ENCODE measurements at places on chromosomes 4 and X. TPM values are rescaled to one million over a fixed set of nuclear protein-coding genes. Genes with fewer than 3 reads are reported as not detected.

GRCh38 chr4:14399848-14400247, 602.4 kb upstream of the CPEB2 start:
- DNase-seq: no peak

DNA sequence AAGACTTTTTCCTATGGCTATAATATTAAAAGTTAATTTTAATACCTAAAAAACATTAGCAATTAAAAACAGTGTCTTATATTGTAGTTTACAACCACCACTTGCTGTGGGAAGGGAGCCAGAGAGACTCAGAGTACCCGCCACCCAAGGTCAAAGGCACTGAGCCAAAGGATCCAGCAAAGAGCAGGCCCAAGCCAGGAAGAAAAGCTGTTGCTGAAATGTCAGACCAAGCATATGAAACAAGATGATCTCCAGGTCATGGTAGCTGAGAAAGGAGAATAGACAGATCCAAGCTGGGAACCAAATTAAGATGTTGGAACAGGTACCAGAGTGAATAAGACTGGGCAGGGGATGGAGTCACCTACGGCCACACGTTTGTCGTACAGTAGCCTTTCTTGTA, 18.8 kb upstream of the ATOH1 start:
- no peak for DNase-seq

The BEND2 gene
- total RNA-seq: not detected

DNA sequence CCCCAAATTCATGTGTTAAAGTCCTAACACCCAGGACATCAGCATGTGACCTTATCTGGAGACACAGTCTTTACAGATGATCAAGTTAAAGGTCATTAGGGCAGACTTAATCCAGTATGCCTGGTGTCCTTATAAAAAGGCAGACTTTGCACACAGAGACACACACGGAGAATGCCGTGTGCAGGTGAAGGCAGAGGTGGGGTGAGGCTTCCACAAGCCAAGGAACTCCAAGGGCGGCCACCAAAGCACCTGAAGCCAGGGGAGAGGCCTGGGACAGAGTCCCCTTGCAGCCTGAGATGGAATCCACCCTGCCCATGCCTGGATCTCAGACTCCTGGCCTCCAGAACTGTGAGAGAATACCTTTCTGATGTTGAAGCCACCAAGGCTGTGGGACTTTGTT, 26.1 kb upstream of the SORCS2 start:
- DNase-seq: no peak

The BEND4 gene
- not detected for total RNA-seq

GRCh38 chr4:76658231-76659102, 223.4 kb downstream of the SHROOM3 start:
- no peak for DNase-seq

DNA sequence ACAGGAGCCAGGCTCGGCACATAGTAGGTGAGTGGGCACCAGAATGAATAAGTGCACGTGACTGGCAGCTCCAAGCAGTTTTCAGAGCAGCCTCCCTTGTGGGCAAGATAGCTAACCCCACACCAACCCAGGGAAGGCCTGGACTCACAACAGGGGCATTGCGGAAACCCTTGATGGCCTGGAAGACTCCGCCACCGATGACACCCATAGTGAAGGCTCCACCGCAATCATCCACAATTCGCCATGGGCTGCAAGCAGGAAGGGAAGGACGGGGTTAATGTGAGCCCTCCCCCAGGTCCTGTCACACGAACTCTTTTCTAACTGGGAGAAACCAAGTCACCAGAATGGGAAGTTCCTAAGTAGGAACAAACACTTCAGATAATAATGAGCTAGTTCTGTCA, 957 bp downstream of the TIMM17B start:
- DNase-seq: no peak

GRCh38 chrX:83416273-83416672, 91.8 kb upstream of the POU3F4 start:
- DNase-seq: peak; percentile 18

- no peak for DNase-seq
Observed at GRCh38 chr4:112752061-112752460, 115.1 kb downstream of the LARP7 start.

The NALF2 gene
- 3.6 TPM for total RNA-seq

GRCh38 chr4:96263291-96263690, 423.4 kb downstream of the PDHA2 start:
- DNase-seq: no peak

DNA sequence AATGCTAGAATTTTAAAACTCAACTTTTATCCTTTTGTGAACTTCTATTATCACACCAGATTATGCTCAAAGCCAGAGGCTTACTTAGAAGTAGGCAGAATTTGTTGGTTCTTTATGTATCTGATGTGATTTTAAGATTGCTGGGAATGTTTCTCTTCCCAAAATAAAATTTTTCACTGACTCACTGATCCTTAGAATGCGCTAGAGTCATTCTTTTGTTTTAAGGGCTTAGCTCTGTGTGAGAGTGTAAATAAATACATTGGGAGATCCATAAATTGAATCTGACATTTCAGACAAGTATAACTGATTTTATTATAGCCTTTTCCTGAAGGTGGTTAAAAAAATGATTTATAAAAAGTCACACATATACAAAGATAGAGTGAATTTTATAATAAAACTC, 101.3 kb downstream of the LARP1B start:
- DNase-seq: no peak

DNA sequence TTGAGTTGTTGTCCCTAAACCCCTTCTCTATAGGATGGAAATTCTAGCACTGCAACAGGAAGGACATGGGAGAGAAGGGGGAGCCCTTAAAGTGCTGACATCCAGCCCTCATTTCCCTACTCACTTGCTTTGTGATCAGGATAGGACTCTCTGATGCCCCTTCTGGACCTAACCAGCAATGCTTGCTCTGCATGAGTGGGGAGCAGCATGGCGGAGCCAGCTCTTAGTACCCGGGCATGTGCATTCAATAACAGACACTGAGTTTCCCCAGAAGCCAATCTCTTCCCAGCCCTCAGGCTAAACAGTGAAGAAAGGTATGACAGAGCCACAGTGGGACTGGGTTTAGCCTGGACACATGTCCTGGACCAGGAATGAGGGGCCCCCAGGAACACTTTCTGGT, 14.0 kb downstream of the SOD3 start:
- DNase-seq: no peak

The GABRG1 gene
- total RNA-seq: 0.92 TPM

The UGT2A3 gene
- not detected for total RNA-seq

DNA sequence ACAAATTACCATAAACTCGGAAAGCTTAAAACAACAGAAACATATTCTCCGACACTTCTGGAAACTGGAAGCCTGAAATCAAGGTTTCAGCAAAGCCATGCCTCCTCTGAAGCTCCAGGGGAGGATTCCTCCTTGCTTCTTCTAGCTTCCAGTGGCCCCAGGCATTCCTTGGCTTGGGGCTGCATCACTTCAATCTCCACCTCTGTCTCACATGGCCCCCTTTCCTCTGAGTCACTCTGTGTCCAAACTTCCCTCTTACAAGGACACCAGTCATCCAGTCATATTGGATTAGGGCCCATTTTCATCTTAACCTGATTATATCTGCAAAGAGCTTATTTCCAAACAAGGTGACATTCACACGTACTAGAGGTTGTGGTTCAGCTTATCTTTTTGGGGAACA, 17.3 kb downstream of the PARM1 start:
- DNase-seq: no peak

- DNase-seq: no peak
Observed at GRCh38 chr4:8201321-8201781, 2.3 kb downstream of the SH3TC1 start.

The FBXL5 gene
- 40.7 TPM for total RNA-seq

- no peak for DNase-seq
Observed at GRCh38 chr4:8195841-8196458, 3.1 kb upstream of the SH3TC1 start.

DNA sequence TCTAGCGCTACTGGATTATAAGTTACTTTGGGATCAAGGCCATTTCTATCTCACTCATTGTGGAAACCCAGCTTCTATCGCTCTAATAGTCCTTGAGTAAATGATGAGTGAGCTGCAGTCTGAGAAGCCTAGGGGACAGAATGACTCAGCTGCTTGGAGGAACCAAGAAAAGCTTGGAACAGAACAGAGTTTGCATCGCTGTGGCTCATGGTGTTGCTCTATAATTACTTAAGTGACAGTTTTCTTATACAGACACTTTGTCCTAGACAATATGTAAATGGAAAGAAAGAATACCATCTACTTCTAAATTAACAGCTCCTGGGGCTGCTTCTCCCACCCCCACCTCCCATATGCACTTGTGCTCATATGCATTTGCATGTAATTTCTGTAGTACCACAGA, 156.9 kb downstream of the SLIT2 start:
- DNase-seq: no peak
